ENCODE measurements at places on chromosomes 2 and 18.

GRCh38 chr2:75920859-75921551, 210.3 kb upstream of the GCFC2 start:
- DNase-seq: no peak

DNA sequence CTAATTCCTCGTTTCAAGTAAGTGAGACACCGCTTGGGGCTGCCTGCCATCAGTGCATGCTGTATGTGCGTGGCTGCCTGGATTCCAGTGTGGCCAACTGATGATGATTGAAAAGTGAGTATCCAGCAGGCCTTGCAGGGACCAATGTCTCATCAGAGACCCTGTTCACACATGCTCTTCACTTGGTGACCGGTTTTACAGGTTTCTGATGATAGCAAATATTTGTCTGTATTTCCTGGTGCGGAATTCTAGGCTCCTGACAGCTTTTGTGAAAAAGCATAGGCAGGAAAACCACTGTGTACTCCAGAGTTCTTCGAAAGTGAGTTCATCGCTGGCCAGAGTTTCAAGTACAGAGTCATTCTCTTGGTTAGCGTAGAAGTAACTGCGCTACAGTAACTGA, 13.8 kb upstream of the YWHAQ start:
- DNase-seq: no peak

- DNase-seq: no peak
Measured at GRCh38 chr2:62303788-62304187, 107.9 kb downstream of the B3GNT2 start.

DNA sequence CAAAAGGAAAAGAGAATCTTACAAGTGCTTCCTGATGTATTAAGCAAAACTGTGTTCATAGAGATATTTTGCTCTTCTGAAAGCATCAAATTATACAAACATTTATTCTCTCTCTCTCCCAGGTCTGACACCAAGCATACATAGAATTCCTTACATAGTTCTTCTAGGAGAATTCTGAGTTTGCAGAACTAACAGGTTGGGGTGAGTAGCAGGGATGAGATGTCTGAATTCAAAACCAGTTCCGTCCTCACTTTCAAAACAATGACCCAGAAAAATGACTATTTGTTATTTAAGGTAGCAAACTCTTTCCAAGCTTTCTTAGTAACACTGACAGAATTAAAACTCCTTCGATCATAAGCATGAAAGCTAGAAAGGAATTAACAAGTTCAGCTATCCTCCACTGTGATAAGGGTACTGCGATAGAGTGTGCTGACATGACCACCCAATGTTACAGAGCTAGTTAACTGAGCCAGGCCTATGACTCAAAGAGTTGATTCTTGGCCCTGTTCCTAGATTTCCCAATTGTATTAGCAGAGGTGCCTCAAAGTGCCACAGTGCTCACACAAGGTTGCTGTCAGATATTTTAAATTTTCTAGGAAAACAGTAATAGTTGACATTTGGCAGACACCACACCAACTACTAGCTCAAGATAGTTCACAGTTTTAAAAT, 85.8 kb upstream of the SETBP1 start:
- no peak for DNase-seq

DNA sequence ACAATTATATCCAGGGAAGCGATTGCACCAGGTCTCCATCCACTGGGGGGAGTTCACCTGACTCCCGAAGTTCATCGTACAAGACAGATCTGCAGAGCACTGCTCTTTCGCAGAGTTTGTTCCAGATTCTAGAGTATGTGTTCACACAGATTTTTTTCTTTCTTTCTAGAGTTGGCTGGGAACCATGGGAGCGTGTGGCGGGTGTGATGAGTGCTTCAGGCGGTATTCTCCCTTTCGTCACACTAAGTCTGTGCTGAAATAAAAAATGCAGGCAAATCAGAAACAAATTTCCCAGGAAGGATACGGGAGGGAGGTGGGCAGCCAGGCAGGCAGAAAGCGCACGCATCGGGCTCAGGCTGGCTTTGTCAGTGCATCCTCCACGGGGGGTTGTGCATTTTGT, 129.8 kb upstream of the SOX11 start:
- no peak for DNase-seq

DNA sequence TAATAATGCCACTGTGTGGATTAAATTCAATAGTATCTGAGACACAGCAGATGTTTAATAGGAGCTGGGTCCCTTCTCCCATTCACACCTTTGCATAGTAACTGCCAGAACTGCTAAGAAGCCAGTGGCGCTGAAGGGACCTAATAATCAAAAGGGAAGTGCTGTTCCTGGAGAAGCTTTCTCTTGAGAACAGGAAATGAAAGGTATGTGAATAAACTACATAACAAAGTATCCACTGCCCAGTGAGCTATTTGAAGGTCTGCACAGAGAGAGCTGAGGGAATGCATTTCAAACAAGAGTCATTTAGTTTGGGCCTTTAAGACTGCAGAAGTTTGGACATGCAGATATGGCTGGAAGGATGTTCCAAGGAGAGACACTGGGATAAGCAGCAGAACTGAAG, 56.1 kb upstream of the KIDINS220 start:
- no peak for DNase-seq

- no peak for DNase-seq
Measured at GRCh38 chr2:66925128-66925527, 472.0 kb upstream of the ETAA1 start.

DNA sequence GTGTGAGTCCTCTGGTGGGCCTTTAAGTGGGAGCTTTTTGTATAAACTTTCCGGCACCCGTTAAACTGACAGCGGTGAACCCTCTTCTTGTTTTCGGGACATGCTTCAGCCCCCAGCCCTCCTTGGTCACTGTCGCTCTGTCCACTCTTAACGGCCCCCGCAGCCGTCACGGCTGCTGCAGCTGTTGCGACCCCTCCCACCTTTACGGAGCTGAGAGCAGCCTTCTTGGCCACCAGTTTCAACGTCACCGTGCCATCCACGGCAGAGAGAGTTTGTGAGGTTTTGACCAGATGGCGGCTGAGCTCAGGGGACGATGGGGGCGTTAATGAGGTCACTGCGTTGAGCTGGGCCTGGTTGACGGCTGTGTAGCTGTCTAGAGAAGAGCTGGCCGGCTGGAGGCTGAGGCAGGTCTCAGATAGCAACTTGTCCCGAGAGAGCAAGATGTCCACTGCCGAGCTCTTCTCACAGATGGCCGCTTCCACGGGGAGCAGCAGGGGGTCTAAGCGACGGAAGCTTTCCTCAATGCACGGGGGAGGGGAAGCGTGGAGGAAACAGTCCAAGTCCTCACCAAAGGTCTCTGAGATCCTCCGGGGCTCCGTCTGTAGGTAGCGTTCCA, 41.9 kb downstream of the KLF7 start:
- no peak for DNase-seq

- no peak for DNase-seq
Measured at GRCh38 chr2:200012401-200012800, 57.0 kb downstream of the MAIP1 start.

DNA sequence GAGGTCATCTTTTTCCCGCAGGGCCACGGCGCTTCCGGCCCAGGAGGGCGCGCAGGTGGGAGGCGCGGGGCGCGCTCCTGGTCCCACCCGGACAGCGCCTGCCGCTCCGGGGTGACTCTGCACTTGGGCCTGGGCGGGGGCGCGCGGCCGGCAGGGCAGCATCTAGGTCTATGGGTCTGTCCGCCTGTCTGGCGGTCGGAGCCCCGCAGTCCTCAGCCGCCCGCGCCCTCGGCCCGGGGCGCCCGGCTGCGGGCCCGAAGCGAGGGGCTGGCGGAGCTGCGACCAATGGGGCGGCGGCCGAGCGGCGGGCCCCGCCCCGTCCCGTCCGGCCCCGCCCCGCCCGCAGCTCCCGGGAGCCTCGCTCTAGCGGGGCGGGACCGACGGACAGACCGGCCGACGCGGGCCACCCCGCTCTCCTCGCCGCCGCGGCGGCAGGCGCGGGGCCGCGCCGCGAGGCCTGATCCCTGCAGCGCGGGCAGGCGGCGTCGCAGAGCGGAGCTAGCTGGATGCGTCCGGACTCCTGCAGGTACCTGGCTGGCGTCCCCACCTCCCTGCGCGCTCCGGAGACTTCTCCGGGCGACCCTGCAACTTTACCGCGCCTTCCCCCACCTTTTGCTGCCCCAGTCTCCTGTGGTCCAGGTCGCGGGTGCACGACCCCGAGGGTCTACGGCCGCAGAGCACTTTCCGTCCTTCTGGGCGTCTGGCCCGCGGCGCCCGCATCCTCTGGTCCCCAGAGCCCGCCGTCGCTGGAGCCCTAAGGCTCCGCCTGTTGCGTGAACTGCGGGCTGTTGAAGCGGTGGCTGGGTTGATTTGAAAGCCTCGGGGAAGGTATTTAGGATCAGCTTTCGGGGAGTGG, at the start of gene KCNS3:
Gene KCNS3 (plus strand): TSS at position 387 of the 856 bp plus-strand sequence. CDS start 52,342 bp downstream, outside the sequence.
- no peak for DNase-seq

DNA sequence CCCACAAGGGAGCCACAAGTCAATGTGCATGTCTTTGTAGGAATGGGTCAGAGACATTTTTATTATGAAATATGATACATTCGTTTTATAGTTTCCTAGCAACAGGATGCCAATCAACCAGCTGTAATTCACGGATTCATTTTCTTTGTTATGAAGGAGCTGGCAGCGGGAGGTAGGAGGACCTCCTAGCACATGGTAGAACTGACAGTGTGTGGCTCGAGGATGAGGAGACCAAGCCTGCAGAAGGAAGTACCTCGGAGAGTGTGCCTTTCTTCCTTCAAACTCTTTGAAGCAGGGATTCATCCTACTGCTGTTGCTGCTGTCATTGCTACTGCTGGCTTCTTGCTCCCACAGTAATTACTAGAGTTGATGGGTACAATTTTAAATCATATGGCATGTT, 504.8 kb upstream of the KLHL29 start:
- no peak for DNase-seq

- no peak for DNase-seq
Measured at GRCh38 chr2:54298514-54298913, 42.5 kb upstream of the TSPYL6 start.

DNA sequence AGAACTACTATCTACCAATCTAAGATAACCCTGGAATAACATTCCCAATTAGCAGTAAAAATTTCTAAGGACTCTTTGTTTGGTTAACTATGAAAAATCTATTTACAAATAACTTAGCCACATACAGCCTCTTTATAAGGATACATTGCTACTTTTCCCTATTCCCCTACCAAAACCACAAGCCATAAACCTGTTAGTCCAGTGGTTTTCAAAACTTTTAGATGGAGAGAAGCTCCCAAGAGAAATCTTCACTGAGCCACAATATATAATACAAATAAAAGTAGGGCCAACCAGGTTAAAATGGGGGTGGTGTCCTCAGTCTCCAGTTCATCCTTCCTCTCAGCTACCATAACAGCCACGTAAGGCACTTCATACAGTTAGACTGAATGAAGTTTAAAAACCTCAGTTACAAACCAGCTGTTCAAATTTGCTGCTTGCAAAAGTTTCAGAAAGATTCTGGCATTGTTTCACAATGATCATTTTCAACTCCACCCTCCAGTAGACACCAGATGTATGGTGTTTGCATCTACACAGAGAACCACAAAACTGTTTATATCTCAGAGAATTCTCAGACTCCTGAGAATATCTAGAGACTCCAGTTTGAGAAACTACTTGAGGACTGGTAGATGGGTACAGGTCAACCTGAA, 26.0 kb downstream of the SOS1 start:
- DNase-seq: no peak

GRCh38 chr2:234788841-234789240, 163.0 kb upstream of the SH3BP4 start:
- no peak for DNase-seq

DNA sequence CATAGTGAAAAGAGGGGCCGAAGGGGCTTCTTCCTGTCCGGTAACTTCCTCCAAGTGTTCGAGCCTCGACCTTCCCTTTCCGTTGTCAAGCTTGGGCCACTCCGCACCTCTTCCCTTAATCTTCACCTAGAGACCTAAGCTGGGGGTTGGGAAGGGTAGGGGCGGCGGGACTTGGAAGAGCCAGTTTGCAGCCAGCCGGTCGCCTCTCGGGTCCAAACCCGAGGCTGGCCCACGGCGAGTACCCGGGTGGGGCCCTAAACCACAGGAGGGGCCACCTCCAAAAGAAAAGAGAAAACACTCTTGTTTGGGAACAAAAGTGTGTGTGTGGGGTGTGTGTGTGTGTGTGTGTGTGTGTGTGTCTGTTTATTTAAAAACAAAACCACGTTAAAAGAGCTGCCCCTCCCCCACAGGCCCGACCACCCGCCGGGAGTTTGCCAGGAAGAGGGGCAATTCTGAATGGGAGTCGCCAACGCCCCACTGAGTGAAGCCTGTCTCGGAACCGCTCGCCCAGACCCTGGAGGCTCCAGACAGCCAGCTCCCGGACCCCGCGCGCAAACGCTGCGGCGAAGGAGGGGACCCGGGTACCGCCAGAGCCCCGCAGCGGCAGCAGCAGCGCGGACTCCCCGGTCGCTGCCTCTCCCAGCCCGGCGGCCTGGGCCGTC, 488 bp upstream of the RHOB start:
- no peak for DNase-seq

- no peak for DNase-seq
Measured at GRCh38 chr2:73202156-73203054, at the start of gene NOTO. NOTO (plus strand) TSS chr2:73202574; CDS start chr2:73202667, 93 bp downstream.

DNA sequence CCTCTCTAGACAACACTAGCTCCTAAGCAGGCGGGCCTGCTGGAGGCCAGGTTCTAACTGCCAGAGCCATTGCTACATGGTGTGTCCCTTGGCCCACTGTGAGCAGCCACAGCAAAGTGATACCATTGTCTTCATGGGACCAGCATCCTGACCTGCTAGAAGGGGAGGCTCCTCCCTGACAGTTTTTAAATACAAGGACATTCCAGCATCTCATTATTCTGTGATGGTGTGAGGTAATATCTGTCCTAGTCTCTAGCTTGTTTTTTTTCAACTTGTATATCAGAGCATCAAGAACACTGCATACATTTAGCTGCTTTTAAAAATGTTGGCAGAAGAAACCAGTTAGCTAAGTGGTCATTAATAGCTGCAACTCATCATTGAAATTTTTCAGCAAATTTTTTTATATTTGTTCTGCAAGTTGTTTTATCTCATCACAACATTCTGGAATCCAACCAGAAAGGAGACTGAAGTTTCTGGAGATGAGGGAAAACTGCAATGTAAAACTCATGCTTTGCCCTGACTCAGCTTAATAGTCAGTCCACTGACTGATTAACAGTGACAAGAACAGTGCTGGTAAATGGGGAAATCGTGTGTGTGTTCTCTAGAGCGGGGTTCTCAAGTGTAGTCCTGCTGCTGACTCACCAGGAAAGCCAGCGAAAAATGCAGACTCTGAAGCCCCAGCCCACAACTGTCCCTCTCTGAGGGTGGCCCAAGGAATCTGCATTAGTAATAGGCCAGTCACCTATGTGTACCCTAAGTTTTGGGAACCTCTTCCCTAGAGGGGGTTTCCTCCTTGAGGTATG, 17.8 kb downstream of the MAPRE3 start:
- no peak for DNase-seq

- DNase-seq: no peak
Measured at GRCh38 chr2:74092275-74092674, 55.4 kb downstream of the BOLA3 start.

- peak; percentile 8 for DNase-seq
Measured at GRCh38 chr2:218166791-218167190, at the start of gene CXCR1. CXCR1 (minus strand) TSS chr2:218166962; CDS start chr2:218165211, 1,751 bp downstream.

DNA sequence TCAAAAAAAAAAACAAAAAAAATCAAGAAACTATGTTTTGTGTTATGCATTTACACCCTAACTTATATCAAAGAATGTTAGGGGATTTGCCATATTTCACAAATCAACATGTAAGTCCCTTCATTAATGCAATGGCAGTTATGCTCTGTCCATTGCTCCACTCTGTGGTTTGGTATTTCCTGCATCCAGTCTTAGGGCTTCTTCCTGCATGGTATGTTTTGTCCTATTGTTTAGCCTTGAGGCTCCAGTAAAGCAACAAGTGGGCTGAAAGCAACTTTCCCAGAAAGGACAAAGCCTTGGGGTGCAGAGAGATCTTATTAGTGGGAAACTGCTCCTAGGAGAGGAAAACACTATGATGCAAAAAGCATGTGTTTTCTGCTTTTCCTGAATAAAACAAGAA, 474.1 kb downstream of the IRS1 start:
- DNase-seq: no peak

GRCh38 chr2:195638750-195639149, 18.3 kb upstream of the SLC39A10 start:
- DNase-seq: no peak
